ENCODE measurements at places on chromosomes 5 and 9.

GRCh38 chr9:109193974-109194556 is 27.0 kb upstream of the FRRS1L start:
- no peak for DNase-seq

GRCh38 chr5:76365561-76365960 is 37.5 kb upstream of the IQGAP2 start:
- DNase-seq, result no peak

DNA sequence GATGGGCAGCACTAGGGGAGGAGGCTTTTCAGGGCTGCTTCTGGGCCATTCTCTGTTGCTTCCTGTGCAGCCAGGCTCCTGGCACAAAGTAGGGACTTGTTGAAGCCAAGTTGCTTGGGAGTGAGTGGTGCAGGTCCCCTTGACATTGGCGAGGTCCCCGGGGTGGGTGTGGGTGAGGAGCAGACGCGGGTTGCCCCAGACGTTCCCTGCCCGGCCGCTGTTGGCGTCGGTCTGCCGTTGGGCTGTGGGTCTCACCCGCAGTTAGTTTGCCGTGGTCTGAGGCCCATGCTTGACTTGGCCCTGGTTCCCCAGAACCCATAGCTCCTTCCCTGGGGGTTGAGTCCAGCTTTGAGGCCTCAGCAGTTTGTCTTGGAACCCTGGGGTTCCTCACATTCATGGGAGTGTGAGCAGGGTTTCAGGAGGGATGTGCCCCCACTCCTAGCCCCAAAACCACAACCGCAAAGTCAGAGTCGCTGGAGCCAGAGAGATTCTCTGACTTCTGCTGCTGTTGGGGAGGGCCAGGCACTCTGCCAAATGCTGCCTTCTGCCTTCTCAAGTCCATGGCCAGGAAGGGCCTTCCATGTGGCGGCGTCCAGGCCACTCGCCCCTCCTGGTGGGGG is 77.5 kb downstream of the RXRA start:
- DNase-seq, result no peak

GRCh38 chr9:72998363-72998762 is 45.5 kb upstream of the ALDH1A1 start:
- DNase-seq, result no peak

DNA sequence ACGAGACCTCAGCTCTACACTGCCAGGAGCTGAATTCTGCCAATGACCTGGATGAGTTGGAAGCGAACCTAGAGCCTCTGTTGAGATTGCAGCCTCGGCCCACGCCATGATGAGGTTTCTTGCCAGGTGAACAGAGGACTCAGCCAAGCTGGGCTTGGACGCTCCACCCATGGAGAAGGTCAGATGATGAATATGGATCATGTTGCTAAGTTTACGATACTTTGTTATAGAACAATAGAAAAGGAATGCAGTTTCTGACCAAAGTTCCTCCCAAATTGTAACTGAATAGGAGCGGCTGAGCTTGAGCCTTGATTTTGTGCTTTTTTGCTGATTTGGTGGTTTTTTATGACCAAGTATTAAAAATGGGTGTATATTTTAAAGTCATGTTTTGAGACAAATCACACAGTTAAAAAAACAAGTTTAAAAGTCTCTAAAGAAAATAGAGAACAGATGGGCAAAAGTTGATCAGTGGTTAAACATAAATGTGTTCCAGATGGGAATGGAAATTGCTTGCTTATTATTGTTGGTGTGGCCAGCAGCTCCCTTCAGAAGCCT is 32.9 kb downstream of the ROPN1L start:
- no peak for DNase-seq

DNA sequence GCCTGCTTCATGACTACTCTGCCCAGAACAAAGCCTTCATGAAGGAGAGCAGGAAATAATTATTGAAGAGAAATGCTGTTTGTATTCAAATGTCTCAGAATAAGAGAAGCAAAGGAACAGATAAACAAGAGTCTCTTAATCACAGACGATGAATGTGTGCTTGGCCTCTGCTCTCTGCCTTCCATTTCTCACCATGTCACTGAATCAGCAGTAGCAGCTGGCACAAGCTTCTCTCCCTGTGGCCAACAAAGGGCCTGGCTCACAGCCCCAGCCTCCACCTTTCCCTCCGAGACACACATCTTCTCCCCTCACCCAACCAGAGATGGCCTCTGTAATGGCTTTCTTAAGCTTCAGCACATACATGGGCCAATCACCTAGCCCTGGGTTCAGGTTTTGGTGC is 128.1 kb upstream of the SLIT3 start:
- DNase-seq, result no peak

GRCh38 chr5:156331181-156331580 is 4.2 kb downstream of the SGCD start:
- no peak for DNase-seq

DNA sequence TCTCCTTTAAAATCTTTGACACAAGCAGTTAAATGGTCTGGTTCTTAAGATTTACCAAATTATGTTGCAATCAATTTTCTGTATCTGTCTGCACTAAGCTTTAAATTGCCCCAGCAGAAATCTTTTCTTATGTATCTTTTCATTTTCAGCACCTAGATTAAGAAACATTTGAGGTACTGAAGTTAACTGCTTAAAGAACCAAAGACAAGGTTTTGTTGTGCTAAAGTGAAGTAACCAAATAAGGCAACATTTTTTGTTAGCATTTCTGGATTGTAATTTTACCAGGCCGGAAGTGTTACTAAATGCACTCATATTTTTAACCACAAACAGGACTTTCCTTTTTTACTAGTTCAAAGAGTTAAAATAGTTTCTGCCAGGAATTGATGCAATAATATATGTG is 24.1 kb upstream of the MTAP start:
- DNase-seq, result no peak

DNA sequence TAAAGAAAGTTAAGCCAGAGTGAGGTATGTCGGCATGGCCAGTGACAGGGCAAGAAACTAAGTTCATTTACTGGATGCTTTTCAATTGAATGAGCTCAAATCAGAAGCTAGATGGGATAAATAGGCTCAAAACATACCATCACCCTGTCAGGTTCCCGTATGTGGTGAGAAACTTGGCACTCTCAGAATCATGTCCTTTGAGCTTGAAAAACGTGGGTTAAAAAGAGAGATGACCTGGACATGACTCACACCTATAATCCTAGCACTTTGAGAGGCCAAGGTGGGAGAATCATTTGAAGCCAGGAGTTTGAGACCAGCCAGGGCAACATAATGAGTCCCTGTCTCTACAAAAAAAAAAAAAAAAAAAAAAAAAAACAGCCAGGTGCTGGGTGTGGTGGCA is 121.7 kb upstream of the RGMB start:
- no peak for DNase-seq

DNA sequence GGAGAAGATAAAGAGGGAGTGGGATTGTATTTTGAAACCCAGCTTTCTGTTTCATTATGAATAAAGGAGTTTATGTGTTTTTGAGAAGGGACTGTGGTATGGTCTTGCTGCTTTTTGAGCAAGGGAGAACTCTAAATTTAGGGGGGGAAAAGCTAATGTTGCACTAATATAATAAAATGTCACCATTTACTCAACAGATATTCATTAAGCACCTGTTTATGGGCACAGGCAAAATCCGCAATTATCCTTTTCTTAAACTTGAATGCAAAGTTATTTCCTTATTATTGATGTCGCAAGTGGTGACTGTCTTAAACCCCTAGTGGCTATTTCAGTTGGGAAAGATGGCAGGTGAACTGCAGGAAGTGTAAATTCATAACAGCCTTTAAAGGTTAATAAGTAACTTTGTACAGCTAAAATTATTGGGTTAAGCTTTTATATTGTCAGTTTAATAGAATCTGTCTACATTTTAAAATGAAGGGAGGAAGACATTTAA is 1.5 kb downstream of the CDC42SE2 start:
- no peak for DNase-seq

DNA sequence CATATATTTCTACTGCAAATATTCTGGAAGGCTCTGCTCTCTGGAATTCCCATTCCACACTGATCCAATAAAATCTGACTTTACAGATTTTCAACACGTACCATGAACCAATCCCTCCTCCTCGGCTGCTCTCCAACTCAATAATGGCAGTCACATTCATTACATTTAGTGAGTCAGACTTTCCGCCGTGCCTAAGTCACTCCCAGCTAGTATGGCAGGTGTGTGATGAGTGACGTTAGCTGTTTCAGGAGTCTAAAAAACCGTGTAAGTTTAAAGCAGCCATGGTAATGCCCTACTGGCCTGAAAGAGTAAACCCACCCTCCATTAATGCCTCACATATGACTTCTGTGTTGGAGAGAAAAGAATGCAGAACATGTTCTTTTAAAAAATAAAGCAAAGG is 3.3 kb downstream of the FBN2 start:
- no peak for DNase-seq

DNA sequence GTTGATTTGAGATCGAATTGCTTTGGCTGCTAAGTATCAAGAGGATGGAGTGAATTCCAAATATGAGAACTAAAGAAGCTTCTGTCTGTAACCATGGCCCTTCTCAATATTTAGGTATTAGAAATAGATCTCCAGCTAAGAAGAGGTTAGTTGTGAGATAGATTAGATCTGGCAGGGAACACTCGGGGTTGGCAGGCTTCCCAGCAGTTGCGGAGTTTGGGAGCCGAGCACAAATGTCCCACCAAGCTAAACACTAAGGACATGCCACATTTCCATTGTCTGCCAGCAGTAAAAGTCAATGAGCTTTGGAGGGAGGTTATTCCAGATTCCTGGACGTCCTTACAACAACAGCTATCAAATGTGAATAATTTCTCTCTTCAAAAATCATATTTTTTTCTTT is 85.8 kb downstream of the TAF11L14 start:
- DNase-seq, result no peak

GRCh38 chr5:177592905-177593304 is 902 bp downstream of the TMED9 start:
- no peak for DNase-seq

GRCh38 chr5:15474143-15474719 is 25.7 kb upstream of the FBXL7 start:
- DNase-seq, result no peak

- DNase-seq, result no peak
Measured at GRCh38 chr5:132526974-132527564, 16.3 kb downstream of the IL5 start.

GRCh38 chr9:89179540-89179894 is 899 bp upstream of the SHC3 start:
- no peak for DNase-seq

GRCh38 chr9:33202018-33202417 is 34.9 kb upstream of the B4GALT1 start:
- no peak for DNase-seq

- no peak for DNase-seq
Measured at GRCh38 chr9:95793924-95794828, 81.3 kb upstream of the ERCC6L2 start.

- DNase-seq, result no peak
Measured at GRCh38 chr9:69173891-69174615, at the start of gene TJP2. TJP2 (plus strand) TSS chr9:69174277; CDS start chr9:69174373, 96 bp downstream.

DNA sequence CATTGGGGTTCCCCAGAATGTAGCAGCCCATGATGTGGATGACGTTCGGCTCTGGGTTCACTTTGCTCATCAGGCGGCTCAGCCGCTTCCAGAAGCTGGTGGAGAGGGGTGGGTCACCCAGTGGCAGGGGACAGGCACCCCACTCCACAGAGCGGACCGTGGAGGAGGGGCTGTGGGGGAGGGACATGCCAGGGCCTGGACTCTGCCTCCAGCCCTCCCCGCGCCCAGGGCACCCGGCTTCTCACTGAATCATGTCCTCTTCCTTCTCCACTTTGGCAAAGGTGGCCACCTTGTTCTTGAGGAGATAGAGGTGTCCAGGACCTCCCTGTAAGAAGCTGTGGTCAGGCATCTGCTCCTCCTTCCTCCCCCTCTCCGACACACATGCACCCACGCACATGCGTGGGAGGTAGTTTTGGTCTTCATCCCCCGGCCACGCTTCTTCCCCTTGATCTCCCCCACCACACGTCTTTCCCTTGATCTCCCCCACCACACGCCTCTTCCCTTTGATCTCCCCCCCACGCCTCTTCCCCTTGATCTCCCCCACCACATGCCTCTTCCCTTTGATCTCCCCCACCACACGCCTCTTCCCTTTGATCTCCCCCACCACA is 8.9 kb upstream of the ENTPD8 start:
- DNase-seq, result no peak

DNA sequence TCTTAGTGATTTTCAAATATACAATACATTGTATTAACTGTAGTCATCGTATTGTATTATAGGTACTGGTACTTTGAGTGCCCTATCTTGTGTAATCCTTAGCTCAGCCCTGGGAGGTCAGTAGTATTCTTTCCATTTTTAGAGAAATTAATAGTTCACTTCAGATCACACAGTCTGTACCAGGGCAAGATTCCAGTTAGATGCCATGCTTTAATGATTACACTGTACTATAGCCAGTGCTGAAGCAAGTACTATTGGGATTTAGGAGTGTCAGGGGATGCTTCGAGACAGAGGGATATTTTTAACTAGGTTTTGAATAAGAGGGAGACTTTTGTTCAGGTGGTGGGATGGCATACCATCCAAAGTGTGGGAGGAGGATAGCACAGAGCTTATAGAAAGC is 41.0 kb upstream of the SLC27A6 start:
- no peak for DNase-seq

GRCh38 chr9:133556354-133556753 is 21.9 kb downstream of the ADAMTSL2 start:
- DNase-seq, result no peak

Data from NCI-H1417 treated with DMSO at 0.1 percent for 48 hours (cell line).